Stimulated activated CD8-positive, alpha-beta memory T cell treated with anti-CD3 and anti-CD28 coated beads, Interleukin-15, amount 100 ng/mL, for 48 hours (primary cell): ENCODE measurements at places on chromosomes 16 and 17.

DNA sequence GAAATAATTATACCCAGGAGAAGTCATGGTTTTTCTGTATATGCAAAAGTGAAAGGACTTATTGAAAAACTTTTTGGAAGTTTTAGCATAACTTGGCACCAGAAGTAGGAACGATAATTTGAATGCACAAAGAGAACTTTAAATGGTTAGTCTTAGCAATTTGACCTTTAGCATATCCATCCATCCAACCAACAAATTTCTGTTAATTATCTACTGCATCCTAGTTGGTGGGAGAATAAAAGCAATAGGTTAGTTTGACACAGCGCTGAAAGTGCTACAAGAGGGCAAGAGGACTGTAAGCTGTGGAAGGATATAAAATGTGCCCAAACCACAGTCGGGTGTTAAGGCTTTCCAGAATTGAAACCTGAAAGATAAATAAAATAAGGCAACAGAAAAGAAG lies 17.6 kb downstream of the SPAG9 start:
- no peak for DNase-seq

GRCh38 chr16:10949424-10949970 lies 5.1 kb downstream of the CLEC16A start:
- DNase-seq = no peak

DNA sequence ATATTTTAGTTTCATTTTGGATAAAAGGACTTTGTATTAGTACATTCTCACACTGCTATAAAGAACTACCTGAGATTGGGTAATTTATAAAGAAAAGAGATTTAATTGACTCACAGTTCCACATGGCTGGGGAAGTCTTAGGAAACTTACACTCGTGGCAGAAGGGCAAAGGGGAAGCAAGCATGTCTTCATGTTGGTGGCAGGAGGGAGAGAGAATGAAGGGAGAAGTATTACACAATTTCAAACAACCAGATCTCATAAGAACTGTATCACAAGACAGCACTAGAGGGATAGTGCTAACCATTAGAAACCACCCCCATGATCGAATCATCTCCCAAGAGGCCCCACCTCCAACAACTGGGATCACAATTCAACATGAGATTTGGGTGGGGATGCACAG lies 142.9 kb downstream of the USP31 start:
- no peak for DNase-seq

GRCh38 chr17:4900231-4901107 lies 1.1 kb downstream of the C17orf107 start:
- no peak for DNase-seq

- DNase-seq = no peak
Observed at GRCh38 chr17:6998855-6999508, 3.1 kb downstream of the ALOX12 start.

- no peak for DNase-seq
Observed at GRCh38 chr16:88467541-88467944, 14.5 kb downstream of the ZFPM1 start.

- no peak for DNase-seq
Observed at GRCh38 chr16:28491230-28491969, 474 bp downstream of the CLN3 start.

DNA sequence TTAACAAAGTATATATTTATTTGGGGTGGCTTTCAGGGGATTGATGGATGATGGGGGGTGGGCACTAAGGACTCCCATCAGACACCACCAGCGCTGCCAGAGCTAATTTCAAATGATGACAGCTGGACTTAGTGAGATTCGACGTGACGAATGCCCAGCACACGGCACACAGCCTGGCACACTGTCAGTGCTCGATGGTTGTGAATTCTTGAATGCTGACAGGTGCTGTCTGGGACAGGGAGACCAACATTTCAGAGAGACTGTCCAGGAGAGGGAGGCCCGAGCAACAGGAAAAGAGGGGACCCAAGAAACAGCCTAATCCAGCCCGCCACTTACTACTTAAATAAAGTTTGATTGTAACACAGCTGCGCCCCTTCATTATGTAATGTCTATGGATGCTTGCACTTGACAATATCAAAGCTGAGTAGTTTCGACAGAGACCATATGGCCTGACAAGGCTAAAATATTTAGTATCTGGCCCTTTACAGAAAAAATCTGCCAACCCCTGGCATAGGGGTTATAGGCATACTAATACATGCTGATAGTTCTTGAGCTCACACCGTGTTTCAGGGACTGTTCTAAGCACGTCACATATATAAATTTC lies 6.2 kb upstream of the MPRIP start:
- DNase-seq = no peak

DNA sequence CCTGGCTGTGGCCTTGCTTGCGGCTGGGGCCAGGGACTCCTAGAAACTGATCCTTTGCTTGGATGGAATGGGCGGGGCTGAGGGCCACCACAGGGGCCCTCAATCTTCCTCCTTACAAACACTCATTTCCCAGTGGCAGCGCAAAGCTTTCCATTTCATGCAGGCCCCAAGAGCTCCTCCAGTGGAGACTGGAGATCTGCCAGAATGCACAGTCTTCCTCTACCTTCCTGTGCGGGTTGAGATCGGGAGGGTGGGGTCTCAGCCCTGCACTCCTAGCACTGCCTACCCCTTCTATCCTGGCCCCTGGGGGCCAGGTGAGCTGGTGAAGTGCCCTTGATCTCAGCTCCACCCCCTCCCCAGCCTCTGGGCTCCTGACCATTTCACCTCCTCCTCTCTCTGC lies 1.7 kb downstream of the NRN1L start:
- no peak for DNase-seq

- no peak for DNase-seq
Observed at GRCh38 chr17:67186782-67187181, 58.2 kb downstream of the HELZ start.

DNA sequence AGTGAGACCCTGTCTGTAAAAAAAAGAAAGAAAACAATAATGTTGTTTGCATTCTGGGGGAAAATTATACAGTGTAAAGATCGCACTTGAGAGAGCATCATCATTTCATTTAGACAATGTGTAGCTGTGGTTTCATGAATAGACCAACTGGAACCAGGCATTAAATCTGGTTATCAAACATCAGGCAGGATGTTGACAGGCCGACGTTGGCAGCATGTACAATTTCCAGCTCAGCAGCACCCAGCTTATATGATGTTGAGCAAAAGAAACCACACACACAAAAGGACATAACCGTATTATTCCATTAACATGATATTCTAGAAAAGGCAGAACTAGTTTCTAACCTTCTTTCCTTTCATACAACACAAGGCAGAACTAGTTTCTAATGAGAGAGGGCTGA lies 5.8 kb downstream of the MARVELD3 start:
- DNase-seq = no peak

GRCh38 chr17:35788477-35789368 lies 6.7 kb downstream of the MMP28 start:
- DNase-seq = no peak

DNA sequence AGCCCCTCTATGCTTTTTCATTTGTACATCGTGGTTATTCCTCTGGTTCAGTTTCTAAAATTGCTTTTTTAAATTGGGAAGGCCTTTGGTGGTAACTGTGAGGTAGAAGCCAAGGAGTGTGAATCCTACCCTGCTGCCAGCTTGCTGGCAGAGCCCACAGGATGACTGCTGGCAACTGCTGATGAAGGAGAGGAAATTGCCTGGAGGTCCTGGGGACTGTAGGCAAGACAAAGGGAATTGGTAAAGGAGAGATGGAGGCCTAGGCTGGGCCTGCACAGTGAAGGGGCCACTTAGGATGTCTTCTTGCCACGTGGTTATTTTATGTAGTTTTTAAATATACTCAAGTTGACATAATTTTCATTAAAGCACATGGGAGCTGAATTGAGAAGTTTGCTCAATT lies 15.8 kb downstream of the C17orf58 start:
- no peak for DNase-seq

DNA sequence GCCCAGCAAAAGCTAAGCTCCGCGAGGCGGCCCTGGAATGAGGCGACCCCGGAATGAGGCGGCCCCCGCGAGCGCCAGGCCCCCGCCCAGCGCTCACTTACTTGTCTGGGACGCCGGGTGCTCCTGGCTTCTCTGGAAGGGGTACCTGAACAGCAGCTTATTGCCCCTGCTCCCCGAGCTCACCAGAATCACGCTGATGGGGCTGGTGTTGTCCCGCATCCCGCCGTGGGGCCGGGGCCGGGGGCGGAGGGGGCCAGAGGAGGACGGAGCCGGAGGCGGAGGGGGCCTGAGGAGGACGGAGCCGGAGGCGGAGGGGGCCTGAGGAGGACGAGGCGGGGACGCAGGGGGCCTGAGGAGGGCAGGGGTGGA lies 440 bp downstream of the NPRL3 start:
- no peak for DNase-seq

GRCh38 chr17:73498886-73499554 lies 145.2 kb downstream of the SDK2 start:
- DNase-seq = no peak

- DNase-seq = no peak
Observed at GRCh38 chr17:82929676-82930042, 89.8 kb upstream of the ZNF750 start.

- no peak for DNase-seq
Observed at GRCh38 chr17:59451706-59452105, 113.7 kb upstream of the DHX40 start.

GRCh38 chr16:49441366-49441780 lies 67.8 kb downstream of the C16orf78 start:
- DNase-seq = peak; percentile 28

GRCh38 chr16:88896238-88897070 lies 30.0 kb upstream of the PABPN1L start:
- DNase-seq = no peak

DNA sequence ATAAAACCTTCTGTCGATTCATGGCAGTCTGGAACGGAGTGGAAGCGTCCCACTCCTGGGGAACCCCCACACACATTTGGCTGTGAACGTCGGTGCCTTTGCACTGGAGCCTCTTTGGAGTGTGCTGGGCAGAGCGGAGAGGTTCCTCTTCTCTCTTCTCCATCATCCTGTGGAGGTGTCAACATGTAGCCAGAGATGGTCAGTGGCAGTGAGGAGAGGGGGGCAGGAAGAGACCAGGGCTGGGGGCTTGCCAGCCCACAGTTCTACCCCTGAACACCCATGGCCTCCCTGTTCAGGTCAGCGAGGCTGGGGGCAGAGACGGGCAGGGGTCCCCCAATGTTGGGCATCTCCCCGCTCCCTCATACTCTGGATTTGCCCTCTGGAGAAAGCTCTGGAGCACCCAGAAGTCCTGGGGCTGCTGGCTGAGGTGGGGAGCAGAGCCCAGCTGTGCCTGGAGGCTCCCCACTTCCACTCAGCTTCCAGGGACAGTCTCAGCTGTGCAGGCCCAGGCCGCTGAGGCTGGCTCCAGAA lies 223.7 kb downstream of the SEC14L1 start:
- no peak for DNase-seq

DNA sequence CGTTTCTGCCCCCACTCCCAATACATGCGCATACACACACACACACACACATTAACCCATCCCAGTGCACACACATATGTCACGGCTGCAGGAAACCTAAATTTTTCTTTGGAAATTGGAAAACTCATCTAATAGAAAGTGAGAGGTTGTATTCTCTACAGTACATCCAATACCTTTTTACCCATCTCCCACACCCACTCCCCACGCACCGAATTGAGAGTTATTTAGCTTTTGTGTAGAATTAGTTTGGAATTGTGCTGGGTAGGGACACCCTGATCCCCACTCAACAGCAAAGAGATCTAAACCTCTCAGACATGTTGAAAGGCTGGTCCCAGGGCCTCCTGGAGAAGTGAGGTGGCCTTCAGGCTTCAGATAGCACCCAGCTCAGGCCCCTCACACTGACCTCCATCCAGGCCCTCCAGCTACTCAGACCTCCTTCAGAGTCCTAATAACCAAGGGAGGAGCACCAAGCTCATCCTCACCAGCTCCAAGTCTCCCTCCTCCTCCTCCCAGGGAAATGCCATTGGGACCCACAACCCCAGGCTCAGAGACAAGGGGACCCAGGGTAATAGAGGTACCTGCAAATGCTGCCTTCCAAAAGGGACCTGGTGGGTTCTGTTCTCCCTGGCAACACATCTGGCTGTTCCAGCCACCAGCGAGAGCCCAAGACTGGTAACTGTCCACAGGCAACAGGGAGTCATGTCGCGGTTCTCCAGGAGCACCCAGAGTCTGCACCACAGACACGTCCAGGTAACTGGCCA lies 955 bp downstream of the HOXB13 start:
- no peak for DNase-seq

GRCh38 chr16:55401046-55401445 lies 77.0 kb downstream of the IRX6 start:
- no peak for DNase-seq

DNA sequence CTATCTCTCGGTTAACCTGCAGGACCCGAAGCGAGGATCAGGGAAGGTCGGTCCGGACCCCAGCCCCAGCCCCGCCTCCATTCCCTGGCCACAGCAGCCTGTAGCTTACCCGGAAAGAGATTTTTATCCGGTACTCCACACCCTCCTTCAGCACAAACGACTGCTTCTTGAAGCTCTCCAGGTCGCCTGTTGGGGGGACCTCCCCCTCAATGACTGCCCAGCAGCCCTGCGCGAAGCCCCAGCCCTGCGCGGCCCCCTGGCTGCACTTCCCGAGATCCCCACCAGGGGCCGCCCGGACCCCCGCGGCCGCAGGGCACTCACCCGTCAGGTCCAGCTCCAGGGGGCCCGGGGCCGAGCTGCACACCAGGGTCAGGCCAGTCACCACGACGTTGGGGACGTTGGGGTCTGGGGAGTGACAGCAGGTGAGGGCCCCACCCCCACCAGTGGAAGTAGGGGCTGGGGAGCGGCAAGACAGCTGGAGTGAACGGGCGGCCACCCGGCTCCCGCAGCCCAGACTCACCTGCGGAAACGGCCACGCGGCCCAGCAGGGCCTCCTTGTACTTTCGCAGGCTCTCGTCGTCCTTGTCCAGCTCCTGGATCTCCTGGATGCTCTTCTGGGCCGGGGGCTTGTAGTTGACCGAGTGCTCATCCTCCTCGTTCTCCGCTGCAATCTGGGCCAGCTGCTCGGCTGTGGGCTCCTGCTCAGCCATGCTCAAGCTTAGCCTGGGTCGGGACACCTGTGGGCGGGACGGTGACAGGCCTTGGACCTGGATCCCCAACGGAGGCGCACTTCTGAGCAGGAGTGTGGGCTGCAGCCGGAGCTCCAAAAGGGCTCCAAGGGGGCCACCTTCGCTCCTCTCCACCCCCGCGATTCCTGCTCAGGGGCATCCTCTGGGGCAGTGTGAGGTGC lies 1.7 kb downstream of the ARHGDIA start:
- peak; percentile 41 for DNase-seq

DNA sequence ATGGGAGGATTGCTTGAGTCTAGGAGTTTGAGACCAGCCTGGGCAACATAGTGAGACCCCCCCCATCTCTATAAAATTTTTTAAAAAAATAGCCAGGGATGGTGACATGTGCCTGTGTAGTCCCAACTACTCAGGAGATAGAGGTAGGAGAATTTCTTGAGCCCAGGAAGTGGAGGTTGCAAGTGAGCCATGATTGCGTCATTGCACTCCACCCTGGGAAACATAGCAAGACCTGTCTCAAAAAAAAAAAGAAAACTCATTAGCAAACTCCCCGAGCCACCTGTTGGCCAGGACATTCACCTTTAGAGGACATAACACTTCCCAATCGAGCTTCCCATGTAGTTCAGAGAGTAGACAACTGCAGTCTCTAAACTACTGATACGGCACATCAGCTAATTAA lies 274.2 kb downstream of the ABCC12 start:
- DNase-seq = no peak
